ENCODE measurements at places on chromosomes 3 and 15.

- DNase-seq = no peak
Observed at GRCh38 chr3:114649331-114649730, 355.5 kb downstream of the TIGIT start.

DNA sequence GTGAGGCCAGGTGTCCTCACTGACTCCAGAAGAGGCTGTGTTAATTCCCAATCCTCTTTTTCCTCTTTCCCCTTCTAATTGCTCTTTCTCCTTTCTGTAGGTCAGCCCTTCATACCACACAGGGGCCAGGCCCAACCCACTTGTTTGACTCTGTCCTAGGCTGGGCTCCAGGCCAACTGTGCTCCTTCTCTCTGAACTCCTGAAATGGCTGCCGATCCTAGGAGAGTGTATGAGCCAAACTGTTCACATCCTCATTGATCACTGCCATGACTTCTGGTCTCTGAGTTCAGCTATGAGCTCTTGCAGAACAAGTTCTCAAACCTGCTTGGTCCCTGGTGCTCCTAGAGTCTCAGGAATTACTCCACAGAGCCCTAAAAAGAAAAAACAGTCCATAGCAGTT lies 145.1 kb downstream of the VGLL4 start:
- DNase-seq = no peak

- no peak for DNase-seq
Observed at GRCh38 chr3:83002869-83003445, 1241.5 kb upstream of the GBE1 start.

DNA sequence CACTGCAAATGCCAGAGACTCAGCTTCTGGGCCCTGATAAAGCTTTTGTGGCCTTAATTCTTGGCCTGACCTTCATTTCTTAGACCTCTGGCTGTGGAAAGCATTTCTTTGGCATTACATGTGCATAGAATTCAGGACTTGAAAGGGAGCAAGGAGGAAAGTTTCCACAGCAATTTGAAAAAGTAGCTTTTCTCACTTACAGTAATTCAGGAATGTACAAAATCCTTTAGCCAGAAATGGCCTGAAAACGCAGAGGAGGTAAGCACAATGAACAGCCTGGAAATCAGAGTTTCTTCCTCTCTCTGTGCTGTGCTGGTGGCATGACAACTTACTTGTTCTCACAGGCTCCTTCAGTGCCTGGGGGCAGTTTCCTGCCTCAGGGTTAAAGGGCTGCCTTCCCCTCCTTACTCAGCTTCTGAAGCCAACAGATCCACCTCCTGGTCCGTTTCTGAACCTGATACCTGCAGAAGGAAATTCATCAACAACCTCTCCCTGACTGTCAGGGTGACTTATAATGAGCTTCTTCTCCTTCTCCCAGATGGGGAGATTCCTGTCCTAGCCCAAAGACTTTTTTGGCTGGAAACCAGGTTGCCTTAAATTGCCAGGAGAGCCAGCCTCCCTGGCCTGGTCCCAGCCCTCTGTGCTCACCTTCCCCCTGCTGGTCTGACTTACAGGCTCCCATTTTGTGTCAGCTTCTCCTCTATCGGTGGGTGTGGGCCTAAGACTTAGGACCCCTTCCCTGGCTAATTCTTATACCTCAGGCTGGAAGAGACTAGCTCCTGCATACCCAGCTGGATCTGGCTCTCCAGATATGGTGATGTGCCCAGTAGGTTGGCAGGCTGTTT lies 102.3 kb downstream of the MYRIP start:
- DNase-seq = no peak

GRCh38 chr3:107870096-107870495 lies 220.7 kb downstream of the CD47 start:
- DNase-seq = no peak

- DNase-seq = no peak
Observed at GRCh38 chr3:194720048-194720447, 34.4 kb downstream of the FAM43A start.

DNA sequence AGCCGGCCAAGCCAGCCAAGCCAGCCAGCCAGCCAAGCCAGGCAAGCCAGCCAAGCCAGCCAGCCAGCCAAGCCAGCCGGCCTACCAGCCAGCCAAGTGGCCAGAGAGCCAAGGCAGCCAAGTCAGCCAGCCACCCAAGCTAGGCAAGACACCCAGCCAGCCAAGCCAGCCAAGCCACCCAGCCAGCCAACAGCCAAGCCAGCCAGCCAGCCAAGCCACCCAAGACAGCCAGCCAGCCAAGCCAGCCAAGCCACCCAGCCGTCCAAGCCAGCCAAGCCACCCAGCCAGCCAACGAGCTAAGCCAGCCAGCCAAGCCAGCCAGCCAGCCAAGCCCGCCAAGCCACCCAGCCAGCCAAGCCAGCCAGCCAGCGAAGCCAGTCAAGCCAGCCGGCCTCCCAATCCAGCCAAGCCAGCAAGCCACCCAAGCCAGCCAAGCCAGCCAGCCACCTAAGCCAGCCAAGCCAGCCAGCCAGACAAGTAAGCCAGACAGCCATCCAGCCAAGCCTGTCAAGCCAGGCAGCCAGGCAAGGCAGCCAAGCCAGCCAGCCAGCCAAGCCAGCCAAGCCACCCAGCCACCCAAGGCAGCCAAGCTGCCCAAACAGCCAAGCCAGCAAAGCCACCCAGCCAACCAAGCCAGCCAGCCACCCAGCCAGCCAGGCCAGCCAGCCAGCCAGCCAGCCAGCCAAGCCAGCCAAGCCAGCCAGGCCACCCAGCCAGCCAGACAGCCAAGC lies 200.5 kb downstream of the GOLGA6L6 start:
- DNase-seq = no peak

GRCh38 chr3:18499301-18499700 lies 74.2 kb upstream of the SATB1 start:
- DNase-seq = peak; percentile 32

DNA sequence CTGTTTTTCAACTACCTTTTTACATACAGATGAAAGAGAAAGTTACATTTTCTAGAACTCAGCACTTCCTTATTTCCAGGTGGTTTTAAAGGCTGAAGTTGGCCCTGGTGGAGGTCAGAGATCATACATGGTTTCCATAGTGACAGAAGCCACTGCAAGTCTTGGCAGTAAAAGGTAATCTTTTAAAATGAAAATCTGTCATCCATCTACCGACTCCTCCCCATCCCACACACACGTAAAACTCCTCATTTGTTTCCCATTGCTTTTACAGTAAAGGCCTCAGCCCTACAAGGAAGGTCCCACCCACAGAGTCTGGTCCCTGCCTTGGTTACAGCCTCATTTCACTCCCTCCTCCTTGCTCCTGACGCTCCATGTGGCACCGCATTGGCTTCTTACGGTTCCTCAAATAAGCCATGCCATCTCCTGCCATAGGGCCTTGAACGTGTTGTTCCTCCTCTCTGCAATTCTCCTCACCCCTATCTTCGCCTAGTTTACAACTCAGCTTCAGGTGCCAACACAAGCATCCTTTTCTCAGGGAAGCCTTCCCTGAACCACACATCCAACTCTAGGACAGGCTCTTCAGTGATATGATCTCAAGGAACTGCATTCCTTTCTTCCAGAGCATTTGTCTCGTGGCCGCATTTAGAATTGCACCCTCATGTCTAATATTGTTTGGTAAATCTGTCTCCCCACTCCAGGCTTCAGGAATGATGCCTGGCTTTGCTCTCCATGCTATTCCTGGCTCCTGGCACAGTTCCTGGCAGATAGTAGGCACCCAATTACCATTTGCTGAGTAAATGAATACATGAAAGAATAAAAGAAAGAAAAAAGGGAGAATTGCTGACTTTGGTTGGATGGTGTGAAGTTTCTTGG lies 2.6 kb downstream of the CYP19A1 start:
- DNase-seq = no peak

- DNase-seq = no peak
Observed at GRCh38 chr3:178479446-178479845, 56.8 kb upstream of the KCNMB2 start.
